ENCODE measurements at places on chromosomes 3 and 15. TPM values are rescaled to one million over a fixed set of nuclear protein-coding genes. Genes with fewer than 3 reads are reported as not detected.

The CCRL2 gene
- total RNA-seq: 15.8 TPM

- DNase-seq: no peak
These were observed 67.5 kb downstream of the TMEM44 start for GRCh38 chr3:194565597-194566190.

- DNase-seq: no peak
These were observed 169.0 kb upstream of the BCL6 start for GRCh38 chr3:187914231-187914630.

GRCh38 chr3:135224815-135225362 is 429.8 kb downstream of the EPHB1 start:
- DNase-seq: no peak

DNA sequence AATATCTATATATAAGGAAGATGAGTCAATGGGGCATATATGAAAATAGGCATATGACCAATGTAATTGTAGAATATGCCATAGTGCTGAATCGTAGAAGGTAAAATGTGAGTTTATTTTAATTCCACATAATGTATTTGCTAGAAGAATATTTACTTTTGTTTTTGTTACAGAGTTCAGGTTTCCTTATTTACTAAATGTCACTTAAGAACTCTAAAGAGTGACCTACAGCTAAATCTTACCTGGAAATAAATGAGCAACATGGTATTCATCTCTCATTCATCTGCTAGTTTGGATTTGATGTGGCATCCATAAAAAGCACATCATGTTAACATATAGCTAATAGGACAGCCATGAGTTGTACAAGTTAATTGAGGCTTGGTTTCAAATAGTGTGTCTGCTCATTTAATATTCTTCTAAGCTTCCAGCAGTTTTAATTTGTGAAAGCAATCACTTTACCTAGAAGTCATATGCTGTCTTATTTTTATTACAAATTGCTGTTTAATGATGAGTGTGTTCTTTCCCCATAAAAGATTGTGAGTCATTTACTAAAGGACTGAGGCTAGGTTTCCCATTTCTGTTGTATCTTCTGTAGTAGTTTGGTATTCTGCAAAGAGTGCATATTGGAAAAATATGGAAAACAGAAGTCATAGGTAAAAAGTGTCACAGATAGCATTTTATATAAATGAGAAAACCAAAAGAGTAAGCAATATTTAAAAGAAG is 222.1 kb upstream of the POU1F1 start:
- no peak for DNase-seq

DNA sequence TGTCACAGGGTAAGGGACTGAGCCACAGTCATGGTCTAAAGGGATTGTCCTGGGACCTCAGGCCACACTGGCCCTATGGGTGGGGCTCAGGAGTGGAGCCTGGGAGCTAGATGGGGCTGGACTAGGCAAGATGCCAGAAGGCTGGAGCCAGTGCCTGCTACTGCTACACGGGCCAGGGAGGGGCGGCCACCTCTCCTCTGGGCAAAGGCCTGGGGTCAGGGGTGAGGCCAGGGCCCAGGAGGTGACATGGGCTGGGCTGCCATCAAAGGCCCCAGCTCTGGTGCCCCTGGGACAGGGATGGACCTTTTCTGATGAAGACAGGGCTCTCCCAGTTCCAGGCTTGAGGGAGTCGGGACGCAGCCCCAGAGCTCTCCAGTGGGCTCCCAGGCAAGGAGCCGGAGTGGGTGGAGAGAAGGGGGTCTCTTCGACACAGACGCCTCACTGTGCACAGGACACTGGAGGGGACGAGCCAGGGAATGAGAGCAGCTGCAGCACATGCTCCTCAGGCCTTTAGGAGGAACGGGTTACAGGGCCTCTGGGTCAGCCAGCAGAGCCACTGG is 62.1 kb upstream of the IQSEC1 start:
- DNase-seq: no peak

DNA sequence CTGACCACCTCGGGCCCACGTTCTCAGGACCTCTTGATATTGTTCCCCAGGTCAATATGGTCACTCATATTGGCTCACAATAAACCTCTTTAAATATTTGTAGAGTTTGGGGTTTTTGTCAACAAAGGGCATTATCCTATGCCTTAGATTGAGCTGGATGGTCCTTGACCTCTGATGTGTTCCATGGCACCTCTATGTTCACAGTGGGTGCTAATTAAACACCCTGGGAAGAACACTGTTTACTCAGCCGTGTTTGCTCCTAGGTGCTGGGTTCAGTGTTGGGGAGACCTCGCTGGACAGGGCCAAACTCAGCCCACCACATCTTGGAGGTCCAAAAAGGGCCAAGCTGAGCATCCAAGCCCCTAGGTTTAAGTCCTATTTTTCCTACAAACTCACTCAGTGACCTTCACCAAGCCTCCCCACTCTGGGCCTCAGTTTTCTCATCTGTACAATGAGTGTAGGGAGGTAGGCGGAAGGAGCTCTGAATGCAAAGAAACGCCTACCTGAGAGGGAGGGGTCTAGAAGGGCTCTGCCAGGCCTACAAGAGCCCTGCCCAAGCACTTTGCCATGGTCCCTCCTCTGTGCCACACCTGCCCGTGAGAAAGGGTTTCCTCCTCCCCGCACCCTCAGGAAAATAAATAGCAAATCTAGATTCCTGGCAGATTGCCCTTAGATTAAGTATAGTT is 7.2 kb downstream of the FAM174B start:
- no peak for DNase-seq

DNA sequence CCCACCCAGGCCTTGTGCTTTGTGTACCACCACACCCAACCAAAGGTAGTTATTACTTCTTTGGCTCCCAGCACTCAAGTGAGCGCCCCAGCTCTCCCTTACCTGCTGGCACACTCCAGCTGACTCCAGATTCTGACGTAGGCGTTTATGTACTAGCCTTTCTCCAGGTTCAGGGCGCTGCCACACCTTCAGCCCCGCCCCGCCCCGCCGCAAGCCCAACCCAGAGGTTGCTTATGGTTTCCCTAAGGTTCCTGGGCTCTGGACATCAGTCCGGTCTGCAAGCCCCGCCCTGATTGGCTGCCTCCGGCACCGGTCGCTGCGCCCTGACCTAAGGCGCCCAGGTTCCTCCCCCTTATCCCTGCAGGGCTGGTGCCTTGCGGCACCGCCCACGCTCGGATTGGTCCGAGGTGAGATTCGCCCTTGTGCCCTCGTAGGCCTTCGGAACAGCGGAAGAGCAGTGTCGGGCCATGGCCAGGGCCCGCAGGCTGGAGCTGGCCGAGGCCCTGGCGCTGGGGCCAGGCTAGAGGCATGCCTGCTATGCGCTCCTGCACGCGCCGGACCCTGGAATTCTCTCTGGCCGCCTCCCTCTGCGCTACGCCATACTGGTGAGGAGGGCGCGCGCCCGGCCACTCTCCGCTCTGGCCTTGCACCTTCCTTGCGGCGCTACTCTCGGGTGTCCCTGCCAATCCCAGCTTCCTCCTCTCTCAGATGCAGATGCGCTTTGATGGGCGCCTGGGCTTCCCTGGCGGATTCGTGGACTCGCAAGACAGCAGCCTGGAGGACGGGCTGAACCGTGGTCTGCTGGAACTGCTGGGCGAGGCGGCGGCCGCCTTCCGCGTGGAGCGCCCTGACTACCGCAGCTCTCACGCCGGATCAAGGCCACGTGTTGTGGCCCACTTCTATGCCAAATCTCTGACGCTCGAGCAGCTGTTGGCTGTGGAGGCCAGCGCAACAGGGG is 19.8 kb upstream of the NUDT16 start:
- no peak for DNase-seq

GRCh38 chr15:83435782-83436181 is 11.4 kb upstream of the SH3GL3 start:
- no peak for DNase-seq

- DNase-seq: no peak
These were observed 16.0 kb upstream of the SRP14 start for GRCh38 chr15:40054855-40055575.
